ENCODE measurements at places on chromosomes 5 and 9.
A peak's percentile ranks its signal among the peaks of the same experiment; 100 is the strongest.

DNA sequence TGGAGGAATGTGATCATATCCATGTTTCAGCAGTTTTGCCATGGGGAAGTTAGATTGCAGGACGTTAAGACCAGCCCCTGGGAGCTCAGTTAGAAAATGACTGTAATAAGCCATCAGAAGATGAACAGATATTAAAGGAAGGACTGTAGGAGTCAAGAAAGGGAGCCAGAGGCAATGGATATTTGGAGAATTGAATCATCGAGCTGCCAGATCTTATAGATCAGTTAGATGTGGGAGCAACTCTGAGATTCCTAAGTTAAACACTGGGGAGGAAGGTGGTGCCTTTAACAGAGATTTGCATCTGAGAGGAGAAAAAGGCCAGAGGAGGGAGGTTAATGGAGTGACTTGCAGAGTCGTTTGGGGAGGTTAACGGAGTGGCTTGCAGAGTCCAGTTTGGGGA, 96.4 kb downstream of the ADCY2 start:
- no peak for DNase-seq

GRCh38 chr9:23914431-23915003, 88.5 kb upstream of the ELAVL2 start:
- DNase-seq, result no peak

DNA sequence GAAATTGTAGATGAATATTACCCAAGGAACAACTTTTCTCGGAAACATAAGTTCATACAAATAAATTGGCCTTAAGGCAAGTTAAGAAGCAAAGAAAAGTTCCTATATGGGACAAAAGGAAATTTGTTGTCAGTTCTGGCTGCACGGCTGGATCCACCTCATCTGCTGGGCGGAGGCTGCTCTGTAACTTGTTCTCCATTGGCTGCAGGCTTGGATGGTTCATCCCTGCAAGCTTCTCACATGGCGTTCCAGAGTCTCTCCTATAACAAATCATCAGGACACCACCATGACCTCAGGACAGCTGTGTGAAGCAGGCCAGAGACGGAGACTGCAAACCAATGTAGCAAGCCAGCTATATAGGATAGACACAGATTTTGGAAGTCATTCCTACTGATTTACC, 81.4 kb upstream of the DAB2 start:
- DNase-seq, result no peak

DNA sequence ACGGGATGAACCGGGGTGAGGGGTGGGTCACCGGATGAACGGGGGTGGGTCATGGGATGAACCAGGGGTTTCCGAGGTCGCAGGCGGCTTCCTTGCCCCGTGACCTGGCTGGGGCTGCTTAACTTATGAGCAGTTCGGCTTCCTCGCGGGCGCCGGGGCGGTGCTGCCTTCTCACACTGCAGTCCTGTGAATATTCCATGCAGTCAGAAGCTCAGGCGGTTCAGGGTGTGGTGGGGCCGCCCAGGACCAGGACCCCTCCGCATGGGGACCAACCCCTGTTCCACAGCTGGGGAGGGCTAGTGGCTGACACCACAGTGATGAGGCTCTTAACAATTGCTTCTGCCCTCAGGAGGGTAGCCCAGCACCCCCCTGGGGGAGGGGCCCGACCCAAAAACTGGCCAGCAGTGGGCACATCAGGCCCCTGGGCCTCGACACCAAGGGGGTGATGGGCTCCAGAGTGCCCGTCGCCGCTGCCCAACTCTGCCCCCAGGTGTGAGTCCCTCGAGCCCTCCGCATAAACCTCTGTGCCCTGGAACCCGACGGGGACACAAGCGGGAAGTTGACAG, 30.9 kb upstream of the SLC9A3 start:
- DNase-seq, result no peak

DNA sequence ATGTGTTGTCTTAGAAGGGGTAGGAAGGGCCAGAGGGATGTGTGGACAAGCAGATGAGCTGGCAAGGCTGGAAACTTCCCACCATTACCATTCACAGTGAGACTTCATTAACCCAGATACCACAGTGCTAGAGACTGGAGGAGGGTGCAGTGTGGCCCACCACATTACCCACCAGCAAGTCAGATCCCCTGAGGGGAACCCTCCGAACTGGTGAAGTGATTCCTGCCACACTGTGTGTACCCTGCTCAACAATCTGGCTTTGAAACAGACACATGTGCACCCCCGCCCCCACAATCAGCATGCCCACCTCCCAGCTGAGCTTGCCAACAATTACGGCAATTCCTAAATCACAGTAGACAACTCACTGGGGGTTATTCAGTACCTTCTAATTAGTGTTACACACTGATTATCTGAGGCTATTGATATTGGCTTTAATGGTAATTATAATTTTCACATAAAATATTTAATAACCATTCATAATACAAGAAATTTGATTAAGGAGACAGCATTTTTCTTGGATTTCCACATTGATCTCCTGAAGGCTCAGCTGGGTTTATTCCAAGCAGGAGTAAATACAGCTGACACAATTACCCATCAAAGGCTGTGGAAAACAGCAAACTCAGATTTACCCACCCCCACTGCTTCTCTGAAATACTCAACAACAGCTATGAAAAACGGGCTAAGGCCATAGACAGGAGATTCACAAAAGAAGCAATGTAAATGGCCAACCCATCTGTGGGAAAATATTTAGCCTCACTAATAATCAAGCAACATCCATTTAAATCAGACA, 169.3 kb upstream of the FSTL4 start:
- no peak for DNase-seq

- peak; percentile 53 for DNase-seq
Observed at GRCh38 chr5:143886651-143887638, 75.0 kb downstream of the HMHB1 start.

GRCh38 chr5:122727112-122727541, 47.8 kb upstream of the SNX2 start:
- DNase-seq, result peak; percentile 87

DNA sequence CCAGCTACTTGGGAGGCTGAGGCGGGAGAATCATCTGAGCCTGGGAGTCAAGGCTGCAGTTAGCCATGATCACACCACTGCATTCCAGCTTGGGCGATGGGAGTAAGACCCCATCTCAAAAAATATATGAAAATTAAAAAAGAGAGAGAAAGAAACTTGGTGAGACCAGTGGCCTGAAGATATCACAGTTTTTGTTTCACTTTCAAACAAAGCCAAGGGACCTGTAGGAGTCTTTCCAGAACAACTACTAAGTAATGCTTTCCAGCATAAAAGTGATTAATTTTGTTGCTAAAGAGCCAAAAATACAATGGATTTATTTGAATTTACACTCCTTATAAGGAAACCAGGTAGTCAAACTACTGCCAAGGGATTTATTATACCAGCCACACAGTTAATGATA, 23.5 kb downstream of the GKAP1 start:
- no peak for DNase-seq

- no peak for DNase-seq
Observed at GRCh38 chr9:64773491-64773931, 511.5 kb downstream of the FOXD4L5 start.
